Activated CD4-positive, alpha-beta T cell treated with anti-CD3 and anti-CD28 coated beads, Interleukin-2, amount 10 ng/mL, durations not matched to agents 7 days and 5 days (primary cell): ENCODE measurements at places on chromosomes 3 and 15. TPM values are rescaled to one million over a fixed set of nuclear protein-coding genes. Genes with fewer than 3 reads are reported as not detected.

DNA sequence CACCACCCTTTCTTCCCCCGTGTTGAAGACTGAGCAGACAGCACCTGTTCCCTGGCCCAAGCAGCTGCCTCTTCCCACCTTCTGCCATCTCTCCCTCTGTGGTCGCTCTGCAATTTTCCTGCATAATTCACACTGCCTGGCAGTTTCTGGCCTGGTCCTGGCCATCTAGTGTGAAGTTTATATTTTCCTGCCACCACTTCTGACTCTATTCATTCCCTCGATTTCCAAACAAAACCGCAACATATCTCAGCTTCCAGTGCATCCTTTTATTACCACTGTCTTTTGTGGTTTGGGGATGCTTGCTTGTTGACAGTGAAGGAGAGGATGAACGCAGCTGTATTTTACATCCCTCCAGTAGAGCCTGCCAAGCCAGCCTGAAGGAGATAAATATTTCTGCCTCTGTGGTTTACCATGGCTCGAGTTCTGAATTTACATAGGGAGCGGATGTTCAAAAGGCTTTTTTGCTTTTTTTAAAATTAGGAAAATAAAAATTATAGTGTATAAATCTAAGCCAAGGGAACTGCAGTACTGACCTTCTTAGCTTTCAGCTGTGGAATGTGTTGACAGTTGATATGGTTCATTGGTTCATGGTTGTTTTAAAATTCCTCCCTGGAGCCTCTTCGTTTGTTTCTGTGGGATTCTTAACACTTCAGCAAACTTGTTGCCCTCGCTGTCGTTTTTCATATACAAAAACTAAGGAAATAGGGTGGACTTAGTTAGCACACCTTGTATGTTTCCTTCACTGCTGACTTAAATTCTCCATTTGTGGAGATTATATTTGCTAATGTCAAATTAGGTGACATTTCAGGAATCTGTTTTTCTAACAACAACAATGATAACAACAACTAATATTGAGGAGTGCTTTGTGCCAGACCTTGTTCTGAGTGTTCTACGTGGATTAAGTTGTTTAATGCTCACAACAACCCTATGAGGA lies 250.5 kb downstream of the ADAMTSL3 start:
- no peak for DNase-seq

GRCh38 chr3:47370887-47371697 lies 9.7 kb upstream of the PTPN23 start:
- peak; percentile 49 for DNase-seq

DNA sequence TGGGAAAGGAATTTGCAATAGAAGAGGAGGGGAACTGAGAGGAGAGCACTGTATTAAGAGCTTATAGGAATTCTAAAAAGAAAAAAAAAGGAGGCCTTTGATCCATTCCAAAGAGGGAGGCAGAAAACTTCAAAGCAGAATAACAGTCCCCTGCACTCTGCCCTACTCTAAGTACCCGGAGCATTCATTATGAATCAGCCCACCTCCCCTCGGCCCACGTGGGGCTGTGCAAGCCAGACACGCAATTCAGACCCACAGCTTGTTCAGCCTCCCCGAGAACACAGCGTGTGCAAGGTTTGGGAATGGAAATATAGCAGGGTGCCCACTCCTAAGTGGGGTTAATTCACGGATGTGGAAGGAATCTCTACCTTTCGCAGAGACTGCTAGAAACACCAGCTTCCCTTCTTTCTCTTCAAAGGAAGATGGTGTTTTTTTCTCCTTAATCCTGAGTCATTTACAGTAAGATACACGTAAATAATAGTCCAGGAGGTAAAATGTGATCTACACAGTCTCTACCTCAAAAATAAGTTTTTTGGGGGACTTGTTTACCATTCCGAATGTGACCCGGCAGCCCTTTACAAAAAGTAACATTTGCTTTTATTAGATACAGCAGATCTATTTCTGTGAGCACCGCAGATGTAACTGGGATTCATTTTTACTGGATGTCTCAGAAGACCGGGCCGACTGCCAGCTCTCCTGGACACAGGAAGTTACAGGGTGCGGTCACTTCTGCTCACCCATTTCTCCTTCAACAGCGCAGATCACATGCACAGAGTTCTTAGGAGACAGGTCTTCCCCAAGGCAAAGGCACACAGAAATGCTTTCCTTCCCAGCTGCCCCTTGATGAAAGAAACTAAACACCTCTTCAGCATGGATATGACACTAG lies 768.5 kb upstream of the CFAP20DC start:
- DNase-seq, result no peak

- no peak for DNase-seq
Measured at GRCh38 chr3:156726456-156726855, 52.1 kb downstream of the TIPARP start.

DNA sequence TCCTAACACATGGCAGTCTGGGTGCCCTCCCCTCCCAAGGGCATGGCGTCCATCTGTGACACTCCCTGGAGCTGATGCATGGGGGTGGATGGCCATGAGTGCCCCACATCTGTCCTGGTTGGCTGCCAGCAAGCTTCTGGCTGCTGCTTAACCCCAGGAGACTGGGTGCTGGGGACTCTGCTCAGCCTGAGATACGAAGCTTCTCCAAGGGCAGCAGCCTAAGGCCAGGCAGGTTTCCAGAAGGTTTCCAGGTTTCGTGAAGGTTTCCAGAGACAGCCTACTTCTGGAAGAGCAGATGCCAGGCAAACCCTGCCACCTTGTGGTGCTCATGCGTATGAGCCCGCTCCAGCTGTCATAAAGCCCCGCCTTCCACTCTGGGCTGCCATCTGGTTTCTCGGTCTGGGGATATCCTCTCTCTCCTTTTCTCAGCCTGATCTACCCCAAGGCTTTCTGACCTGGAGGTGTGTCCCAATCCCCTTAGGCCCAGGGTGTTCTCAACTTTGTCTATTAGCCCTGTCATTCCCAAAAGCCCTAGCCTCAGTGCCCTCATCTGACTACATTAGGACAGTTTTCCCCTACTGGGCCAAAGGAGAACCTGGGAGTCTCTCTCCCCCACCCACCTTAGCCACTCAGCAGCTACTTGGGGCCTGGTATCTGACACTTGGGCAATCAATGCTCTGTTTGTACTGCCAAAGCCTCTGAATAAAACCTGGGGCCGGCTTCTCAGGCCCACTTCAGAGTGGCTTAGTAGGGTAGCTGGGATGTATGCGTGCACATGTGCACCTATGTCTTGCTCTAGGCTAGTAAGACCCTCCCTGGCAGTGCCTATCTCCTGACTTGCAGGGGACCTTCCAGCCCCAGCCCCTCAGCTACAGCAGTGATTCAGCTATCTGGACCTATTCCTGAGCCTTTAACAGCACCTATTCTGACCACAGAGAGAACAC lies 12.0 kb downstream of the MRPL46 start:
- peak; percentile 50 for DNase-seq

DNA sequence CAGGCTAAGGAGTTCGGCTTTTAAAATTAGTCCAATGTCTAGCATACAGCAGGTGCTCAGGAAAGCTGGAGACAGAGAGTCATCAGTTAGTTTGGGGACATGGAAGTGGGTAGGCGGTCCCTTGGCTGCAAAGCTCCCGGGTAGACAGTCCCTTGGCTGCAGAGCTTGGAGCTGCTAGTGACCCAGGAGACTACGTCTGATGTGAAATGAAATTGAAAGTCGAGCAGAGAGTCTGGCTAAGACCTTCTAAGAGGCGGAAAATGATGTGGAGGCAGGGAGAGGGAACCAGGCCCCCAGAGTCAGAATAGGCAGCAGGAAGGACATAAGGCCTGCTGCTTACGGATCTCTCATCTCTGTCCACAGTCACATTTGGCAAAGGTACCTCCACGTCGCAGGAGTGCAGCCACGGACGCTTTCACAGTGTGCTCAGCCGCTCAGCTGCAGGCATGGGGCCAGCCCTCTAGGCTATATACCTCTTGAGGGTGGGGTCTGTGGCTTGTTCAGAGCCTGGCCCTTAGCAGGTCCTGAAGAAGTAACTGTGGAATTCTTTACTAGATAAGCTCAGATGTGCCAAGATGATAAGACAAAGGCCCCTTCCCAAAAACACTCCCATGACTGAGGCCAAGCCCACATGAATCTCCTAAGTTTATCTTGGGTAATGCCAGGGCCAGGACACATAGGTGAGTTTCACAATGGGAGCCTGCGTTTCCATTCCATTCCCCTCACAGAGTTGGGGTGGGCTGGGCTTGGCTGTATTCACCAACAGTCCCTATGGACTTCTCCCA lies 131.7 kb downstream of the XXYLT1 start:
- DNase-seq, result no peak

- DNase-seq, result no peak
Measured at GRCh38 chr3:107263269-107264021, 113.8 kb upstream of the CCDC54 start.

- DNase-seq, result peak; percentile 72
Measured at GRCh38 chr3:72738752-72739530, 109.3 kb downstream of the SHQ1 start.

TNFSF10 gene
- total RNA-seq, result 97.9 TPM

CYP1A1 gene
- total RNA-seq, result 2.2 TPM

GOLGA8R gene
- total RNA-seq, result 3.4 TPM

FILIP1L gene
- 0.44 TPM for total RNA-seq

FANCD2OS gene
- total RNA-seq, result not detected

CADPS gene
- total RNA-seq, result not detected

POLQ gene
- total RNA-seq, result 32.1 TPM

PSMD2 gene
- 193 TPM for total RNA-seq
